ENCODE measurements at places on chromosomes 16 and 17.
A peak's percentile ranks its signal among the peaks of the same experiment; 100 is the strongest.

GRCh38 chr16:54931120-54932014, 702 bp downstream of the IRX5 start:
- peak; percentile 33 for DNase-seq

DNA sequence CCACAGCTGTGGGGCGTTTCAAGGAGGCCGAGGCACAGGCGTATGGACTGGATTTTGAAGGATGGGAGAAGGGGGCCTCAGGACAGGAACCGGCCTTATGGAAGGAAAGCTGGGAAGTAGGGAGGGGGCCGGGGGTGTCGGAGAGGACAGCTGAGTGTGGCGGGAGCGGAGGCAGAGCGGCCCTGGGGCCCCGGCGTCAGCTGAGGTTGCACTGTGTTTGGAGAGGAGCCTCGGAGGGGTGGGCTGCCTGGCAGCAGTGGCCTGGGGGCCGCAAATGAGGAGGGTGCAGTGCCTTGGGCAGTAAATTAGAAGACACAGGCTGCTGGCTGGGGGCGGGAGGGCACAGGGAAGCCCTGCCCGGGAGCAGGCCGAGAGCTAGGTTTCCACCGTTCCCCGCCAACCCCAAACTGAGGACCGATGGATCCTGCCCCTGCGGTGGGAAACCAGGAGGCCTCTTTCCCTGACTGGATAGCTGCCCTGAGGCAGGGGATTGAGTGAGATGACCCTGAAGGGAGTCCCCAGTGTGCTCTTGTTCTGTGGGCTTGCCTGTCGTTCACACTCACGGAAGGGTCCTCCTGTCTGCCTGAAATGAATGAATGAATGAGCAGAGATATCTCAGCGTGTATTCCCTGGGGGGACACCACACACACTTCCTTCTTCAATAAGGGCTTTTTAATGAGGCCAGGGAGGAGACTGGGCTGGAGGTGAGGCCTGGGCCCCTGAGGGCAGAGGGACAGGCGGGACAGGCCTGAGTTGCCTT, 18.4 kb downstream of the FOXJ1 start:
- DNase-seq = no peak

- DNase-seq = no peak
Measured at GRCh38 chr17:4607773-4608187, 23.5 kb downstream of the SMTNL2 start.

- peak; percentile 88 for DNase-seq
Measured at GRCh38 chr17:29615492-29616299, 7.0 kb downstream of the CORO6 start.

GRCh38 chr17:17767154-17767869, 69.5 kb downstream of the SREBF1 start:
- no peak for DNase-seq

DNA sequence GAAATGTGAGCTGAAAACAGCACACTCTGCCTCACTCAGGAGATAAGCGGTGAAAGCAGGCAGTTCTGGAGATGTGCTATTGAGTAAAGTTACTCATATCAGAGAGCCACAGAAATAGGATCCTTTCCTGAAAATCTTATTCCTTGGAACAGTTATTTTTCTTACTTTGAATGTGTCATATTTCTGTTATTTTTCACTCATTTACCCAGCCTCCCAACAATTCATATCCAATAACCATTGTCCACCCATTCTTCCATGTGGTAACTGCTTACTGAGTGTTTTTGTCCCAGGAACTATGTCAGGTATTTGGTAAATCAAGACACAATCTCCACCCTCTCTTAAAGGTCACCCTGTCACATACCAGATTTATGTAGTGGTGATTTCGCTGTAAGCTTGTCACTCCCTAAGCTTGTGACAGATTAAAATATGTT, 144.9 kb downstream of the PARN start:
- DNase-seq = no peak

All from NCI-H345 (cell line).